ENCODE measurements at places on chromosomes 11 and 22.

DNA sequence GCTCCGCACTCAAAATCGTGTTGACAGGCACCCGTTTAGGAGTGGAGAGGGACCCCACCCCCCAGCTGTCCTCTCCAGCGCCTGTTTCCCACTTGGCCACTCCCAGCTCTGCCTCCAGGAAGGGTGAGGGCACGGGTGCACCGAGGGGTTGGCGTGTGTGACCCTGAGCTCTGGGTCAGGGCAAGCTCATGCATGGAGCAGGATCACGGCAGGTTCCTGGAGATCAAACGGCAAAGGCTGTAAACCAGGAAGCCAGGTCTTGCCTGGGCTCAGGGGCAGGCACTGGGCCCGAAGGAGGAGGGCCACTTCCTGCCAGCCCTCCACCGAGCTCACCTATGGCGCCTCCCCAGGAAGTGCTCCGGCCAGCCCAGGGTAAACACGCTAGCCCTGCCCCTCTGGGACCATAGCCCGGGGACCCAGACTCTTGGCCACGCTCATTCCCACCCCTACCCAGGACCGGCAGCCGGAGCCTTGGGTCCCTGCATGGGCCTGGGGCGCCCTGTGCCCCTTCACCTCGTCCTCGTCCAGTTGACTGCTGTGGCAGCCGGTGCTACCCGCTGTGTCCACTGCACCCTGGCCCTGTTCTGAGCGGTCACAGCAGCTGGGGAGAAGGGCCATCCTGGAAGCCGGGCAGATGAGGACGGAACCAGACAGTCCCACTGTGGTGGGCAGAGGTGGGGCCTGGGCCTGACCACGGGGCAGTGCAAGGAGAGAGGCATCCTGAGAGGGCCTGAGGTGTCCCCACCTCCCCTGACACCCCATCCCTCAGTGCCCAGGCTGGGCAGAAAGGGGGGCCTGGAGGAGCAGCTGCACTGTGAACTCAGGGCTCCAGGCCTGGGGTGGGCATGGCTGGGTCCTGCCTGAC lies 1.0 kb upstream of the EPS8L2 start:
- no peak for DNase-seq

DNA sequence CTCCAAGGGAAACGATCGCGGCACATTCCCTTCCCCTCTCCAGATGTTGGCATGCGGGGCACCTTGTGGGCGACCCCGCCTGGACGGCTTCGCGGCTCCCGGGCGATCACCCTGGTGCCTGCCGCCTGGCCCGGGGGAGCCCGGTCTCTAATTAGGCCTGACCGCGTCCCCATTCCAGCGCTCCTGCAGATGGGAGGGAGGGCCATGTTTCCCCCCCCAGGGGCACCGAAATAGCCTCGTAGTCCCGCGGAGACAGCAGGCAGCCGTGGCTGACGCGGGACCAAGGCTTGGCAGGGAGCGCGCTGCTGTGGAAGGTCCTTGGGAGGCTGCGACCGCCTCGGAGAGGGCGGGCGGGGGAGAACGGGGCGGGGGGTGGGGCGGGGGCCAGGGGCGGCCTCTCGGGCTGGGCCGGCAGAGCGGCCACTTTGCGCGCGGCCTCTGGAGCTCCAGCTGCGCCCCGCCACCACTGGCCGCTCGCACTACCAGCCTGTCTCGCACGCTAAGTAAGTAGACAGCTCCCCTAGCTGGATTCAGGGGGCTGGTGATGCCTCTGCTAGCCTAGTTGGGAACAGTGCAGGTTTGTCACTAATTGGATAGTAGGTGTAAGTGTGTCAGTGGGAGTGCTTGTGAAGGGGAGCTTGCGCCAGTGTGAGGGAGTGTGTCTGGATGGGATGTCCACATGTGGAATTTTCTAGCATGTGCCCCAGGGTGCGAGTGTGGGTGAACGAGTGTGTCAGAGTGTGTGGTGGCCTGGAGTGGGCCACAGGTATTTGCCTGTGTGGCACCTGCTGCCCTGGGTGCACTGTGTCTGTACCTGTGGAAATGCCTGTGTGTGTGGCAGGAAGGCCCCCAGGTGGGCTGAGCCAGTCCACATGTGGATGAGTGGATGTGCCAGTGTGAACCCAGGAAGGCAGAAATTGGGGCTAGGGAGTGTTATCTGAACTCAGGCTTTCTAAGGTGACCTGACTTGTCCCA lies at the start of gene INSC:
INSC (plus strand) TSS at position 423 of the 975 bp plus-strand sequence. CDS start 34,252 bp downstream, outside the sequence.
- DNase-seq: no peak

DNA sequence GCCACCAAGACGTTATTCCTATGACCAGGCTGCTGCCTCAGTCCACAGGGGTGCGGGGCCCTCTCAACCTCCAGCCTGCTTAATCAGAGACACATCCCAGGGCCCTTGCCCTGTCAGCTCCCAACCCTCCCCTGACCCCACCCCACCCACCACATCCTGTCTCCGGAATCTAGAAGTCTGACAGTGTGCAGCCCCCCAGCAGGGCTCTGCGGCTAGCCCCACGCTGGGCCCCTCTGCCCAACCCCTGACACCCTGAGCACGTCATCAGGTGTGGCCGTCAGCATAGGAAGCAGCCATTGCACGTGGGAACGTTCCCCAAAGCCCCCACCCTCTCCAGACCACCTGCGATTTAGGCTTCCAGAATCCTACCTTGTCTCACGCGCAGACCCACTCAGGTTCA lies 34.3 kb upstream of the IGSF9B start:
- DNase-seq: no peak

GRCh38 chr22:30370641-30371230 lies 13.9 kb downstream of the CCDC157 start:
- no peak for DNase-seq

DNA sequence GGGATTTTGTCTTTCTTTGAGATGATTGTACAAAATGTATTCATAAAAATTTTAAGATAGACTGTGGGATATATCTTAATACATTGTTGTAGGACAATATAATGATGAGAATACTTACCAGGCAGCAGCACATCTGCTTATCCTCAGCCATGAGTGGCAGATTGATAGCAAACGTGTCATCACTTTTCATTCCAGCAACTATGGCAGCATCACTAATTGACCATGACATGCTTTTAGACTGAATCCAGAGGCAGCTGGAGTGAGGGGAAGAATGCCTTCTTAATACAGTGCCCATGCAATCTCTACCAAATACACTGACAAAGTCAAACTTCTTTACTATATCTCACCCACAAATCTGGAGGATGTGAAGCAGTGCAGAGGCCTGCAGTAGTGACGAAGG lies 755.2 kb upstream of the RAG2 start:
- DNase-seq: no peak

- no peak for DNase-seq
Observed at GRCh38 chr11:59218893-59219292, 6.2 kb upstream of the MPEG1 start.

GRCh38 chr22:42262964-42263363 lies 7.5 kb downstream of the TCF20 start:
- no peak for DNase-seq

DNA sequence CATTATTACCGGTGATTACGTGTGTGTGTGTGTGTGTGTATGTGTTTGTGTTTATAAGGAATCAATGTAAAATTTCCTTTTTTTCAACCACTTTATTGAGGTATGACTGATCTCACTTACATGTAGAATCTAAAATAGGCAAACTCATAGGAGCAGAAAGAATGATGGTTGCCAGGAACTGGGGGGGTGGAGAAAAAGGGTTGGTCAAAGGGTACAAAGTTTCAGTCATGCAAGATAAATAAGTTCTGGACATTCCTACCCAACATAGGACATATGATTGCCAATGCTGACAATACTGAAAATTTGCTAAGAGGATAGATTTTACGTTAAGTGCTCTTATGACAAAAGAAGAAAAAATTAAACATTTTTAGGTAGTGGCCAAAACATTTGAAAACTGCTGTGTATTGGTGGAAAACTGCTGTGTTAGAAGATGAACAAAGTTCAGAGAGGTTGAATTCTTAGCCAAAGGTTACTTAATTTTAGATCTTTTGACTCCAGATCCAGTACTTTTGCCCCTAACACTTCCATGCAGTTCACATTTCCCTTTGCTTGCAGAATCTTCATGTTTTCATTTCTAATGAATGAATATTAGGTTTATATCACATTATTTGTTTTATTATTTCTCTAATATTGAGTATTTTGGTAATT lies 49.5 kb downstream of the NNMT start:
- DNase-seq: no peak

DNA sequence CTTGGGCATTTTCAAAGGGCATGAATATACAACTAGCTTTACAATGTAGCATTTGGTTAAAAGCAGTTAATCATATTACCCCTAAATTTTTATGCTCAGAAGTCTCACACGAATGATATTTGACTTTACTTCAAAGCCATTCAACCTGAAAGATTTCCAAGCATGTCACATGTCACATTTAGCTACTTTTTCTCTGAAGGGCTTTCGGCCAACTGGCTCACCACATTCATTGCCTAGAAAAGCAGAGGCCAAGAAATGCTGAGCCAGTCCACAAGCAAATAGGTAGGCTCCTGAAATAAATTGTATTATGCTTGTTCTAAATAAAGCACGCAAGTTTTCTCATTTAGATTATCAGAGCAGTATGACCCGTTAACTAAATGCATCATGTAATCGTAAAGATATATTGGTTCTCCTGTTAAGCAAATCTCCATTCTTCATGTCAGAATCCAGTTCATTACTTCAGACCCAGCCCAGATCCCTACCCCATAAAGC lies 30.6 kb downstream of the PAX6 start:
- no peak for DNase-seq

- DNase-seq: peak; percentile 49
Observed at GRCh38 chr11:63839508-63840355, 822 bp downstream of the MARK2 start.

GRCh38 chr22:20137113-20137512 lies 5.5 kb downstream of the ZDHHC8 start:
- no peak for DNase-seq

DNA sequence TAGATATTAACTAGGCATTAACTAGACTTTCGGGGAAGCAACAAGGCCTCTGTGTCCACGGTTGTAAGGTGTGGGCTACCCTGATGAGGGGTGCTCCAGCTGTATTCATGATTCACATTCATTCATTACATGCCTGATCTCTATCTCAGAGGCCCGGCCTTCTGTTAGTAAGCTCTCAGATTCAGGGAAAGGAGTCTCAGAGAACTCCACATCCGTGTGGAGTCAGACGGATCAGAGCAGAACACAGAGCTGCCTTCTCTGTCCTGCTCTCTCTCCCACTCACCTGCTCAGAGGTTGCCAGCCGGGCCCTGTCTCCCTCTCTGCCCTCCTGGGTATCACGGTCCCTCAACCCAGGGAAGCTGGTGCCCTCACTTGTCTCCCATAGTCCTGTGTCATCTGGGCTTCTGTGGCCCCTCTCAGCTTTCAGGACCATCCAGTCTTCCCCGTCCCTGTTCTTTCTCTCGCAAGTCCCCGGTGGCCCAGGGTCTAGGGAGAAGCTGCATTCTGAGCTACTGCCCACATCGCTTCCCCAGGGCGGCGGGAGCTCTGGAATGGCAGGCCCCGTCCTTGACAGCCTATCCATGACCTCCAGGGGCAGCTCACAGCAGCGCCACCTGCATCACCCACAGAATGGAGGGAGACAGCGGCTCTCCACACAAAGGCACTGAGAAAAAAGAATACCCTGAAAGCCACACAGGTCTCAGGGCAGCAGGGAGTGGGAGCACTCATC lies 4.3 kb downstream of the TP53AIP1 start:
- DNase-seq: no peak

DNA sequence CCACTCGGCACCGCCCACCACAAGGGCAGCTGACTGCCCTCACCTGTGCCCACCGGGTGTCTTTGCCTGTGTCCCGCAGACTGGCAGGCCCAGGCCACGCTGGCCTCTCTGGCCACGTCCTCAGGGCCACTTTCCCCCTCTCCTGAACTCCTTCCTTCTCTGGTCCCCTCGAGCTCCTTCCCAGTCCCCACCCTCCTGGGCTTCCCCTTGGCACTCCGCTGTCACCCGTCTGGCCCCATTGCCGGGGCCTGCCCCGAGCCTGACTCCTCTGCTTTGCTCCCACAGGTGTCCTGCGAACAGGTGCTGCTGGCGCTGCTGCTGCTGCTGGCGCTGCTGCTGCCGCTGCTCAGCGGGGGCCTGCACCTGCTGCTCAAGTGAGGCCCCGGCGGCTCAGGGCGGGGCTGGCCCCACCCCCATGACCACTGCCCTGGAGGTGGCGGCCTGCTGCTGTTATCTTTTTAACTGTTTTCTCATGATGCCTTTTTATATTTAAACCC lies 14.2 kb downstream of the MCAT start:
- DNase-seq: no peak

DNA sequence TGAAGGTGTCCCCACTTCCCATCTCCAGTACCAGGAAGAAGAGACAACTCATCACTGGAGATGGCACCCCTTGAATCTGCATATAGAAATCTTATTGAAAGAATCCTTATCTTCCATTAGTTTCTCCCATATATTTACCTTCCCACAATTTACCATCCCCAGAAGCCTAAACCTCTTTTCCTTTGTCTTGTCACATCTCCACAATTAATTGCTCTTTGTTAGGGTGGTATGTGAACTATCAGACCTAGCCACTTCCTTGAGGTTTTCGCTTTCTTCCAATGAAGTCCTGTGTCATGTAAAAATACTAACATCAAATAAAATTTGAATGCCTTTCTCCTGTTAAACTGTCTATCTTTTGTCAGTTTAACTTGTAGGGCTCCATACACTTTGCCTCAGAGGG lies 37.9 kb downstream of the FAM227A start:
- no peak for DNase-seq

DNA sequence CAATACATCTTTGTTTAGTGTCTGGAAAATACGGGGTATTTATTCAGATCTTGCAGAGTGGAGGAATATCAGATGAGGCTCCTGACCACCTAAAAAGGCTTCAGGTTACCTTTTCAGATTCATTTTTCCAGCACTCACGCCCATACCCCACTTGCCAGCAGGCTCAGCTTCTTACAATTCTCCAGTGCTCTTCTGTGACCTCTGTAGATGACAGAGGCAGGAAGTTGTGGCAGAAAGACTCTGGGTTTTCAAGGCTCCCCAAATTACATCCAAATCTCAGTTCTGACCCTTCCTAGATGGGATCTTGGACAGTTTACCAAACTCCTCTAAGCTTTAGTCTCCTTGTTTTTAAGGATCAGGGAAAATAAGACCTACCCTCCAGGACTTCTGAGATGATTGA lies 61.1 kb downstream of the SYTL2 start:
- no peak for DNase-seq

GRCh38 chr11:47495856-47496217 lies 46.9 kb upstream of the RAPSN start:
- DNase-seq: no peak

Measured in mesothelial cell of epicardium (in vitro differentiated cells).